Activated T-cell treated with anti-CD3 and anti-CD28 coated beads for 24 hours (primary cell): ENCODE measurements at places on chromosomes 2 and 18.

DNA sequence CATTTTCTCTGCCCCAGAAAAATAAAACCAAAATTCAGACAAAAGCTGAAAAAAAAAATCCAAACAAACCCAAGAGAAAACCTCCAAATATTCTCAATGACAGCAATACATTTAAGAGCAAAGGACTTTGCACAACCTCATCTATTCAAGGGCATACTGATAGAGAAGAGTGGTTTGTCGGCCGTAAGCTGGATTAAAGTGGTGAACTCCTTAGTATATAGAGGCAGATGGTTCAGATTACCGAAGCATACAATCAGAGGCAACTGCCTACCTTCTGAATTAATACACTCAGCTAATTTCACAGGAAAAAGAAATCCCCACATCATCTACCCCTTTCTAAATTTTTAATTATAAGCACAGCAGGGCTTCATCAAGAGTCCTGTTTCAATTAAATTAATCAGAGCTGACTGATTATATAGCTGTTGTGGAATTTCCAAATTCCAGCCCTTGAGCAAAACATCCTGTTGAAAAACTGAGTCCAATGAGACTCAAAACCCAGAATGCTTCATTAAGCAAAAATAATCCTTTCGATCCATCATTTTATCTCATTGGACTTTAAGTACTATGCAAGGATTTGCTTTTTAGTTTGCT is at the start of gene CPLX4:
Gene CPLX4 (minus strand): TSS at position 190 of the 591 bp plus-strand sequence. CDS start 187 bp downstream, at position 3.
- no peak for DNase-seq

DNA sequence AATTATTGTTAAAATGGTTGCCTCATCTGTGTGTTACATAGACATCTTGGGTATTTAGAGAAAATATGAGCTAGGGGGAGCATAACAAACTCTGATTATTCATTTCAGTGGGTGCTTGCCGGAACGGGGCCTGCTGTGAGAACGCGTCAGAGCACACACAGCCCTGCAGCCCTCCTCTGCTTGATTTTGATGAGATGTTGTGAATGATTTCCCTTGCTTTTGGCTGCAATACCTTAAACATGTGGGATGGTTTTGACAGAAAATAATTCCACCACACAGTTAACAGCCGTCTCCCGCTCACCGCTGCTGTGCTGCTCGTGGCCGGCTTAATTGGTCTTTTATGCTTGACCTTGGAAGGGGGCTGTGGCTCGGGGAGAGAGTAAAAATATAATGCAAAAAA is 49.9 kb upstream of the TXNDC2 start:
- no peak for DNase-seq

GRCh38 chr2:149894760-149895159 is 307.2 kb upstream of the MMADHC start:
- no peak for DNase-seq

- DNase-seq: no peak
Observed at GRCh38 chr2:236706288-236706687, 136.7 kb downstream of the ACKR3 start.

- DNase-seq: no peak
Observed at GRCh38 chr2:10558281-10559030, 110.3 kb upstream of the ODC1 start.

- DNase-seq: no peak
Observed at GRCh38 chr18:57430079-57431001, 4.8 kb upstream of the ONECUT2 start.

- DNase-seq: no peak
Observed at GRCh38 chr2:106208874-106209273, 14.8 kb upstream of the UXS1 start.

DNA sequence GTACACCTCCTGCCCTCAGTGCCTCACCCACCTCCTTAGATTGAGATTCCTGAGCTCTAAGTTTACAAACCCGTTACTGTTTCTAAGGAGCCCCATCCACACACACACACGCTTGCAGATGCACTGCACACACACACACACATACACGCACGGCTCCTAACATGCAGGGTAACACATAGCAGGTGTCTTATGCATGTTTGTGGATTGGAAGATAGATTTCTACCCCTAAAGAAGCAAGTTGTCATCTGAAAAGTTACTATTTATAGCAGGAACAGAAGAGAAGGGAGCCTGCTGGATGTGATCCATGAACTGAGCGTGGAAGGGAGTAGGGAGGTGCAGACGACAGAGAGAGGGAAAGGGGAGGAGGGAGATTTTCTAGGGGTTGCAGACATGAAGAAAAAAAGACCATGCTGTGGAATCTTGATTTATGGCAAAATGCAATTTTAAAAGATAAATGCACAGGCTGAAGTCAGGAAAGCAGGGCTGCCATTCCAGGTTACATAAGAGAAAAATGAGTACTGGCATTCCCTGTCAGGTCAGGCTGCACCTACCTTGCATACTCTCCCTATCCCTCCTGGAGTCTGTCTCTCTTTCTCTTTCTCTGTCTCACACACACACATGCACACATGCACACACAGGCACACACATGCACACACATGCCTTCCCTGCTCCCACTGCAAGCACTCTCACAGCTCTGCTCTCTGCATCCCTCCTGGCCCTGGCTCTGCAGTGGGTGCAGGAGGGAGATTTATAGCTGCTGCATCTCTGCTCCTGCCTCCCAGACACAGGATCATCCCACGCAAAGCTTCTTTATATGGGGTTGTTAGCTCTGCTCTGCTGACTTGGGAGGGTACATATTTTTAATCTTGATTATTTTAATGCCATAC is 192.6 kb upstream of the MYT1L start:
- DNase-seq: no peak
